Calu3 (cell line): ENCODE measurements at places on chromosomes 2 and 18.

GRCh38 chr18:63325086-63325686 lies 5.6 kb upstream of the BCL2 start:
- no peak for DNase-seq
- H3K4me1 ChIP-seq = peaks cover 12% of the 10 kb centered on the region
- no peaks in the 10 kb centered on the region for H3K27me3 ChIP-seq
- H3K27ac ChIP-seq = no peak overlapping the region
- peaks cover 14% of the 10 kb centered on the region for H3K36me3 ChIP-seq
- H3K4me3 ChIP-seq = no peak overlapping the region

DNA sequence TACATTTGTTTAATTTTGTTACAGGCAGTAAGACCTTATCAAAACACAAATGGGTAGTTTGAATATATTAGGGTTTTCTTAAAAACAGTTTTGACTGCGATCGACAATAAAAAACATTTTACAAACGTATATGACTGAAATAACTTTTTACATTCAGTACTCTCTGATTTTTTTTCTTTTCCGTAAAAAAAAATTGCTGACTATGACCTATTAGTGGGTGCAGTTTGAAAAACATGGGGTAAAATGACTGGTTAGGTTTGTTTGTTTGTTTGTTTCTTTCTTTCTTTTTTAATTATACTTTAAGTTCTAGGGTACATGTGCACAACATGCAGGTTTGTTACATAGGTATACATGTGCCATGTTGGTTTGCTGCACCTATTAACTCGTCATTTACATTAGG lies 36.9 kb downstream of the EPC2 start:
- DNase-seq = no peak
- H3K4me1 ChIP-seq = peaks cover 19% of the 10 kb centered on the region
- no peaks in the 10 kb centered on the region for H3K36me3 ChIP-seq
- H3K4me3 ChIP-seq = no peak overlapping the region
- H3K27me3 ChIP-seq = no peaks in the 10 kb centered on the region

GRCh38 chr2:43333656-43334144 lies 107.3 kb upstream of the ZFP36L2 start:
- no peaks in the 10 kb centered on the region for H3K27me3 ChIP-seq
- H3K27ac ChIP-seq = no peak overlapping the region
- no peak for DNase-seq
- H3K4me3 ChIP-seq = no peak overlapping the region
- no peaks in the 10 kb centered on the region for H3K4me1 ChIP-seq

DNA sequence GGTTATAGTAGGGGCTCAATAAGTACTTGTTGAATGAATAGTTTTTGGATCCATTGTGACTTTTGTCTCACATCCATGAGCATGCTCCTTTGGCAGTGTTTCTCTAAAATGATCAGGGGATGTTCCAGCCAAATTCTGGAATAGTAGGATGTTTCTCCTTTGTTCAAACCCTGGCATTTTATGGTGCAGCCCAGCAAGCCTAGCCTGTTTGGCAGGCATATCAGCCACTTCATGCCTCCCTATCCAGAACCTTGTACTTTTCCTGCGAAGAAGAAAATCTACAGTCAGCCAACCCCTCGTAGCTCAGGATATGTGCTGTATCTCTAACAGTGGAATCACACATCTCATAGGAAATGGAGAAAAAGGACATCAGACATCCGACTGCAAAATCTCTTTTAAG lies 27.1 kb upstream of the RPRD1A start:
- H3K27ac ChIP-seq = no peak overlapping the region
- no peak overlapping the region for H3K4me3 ChIP-seq
- H3K4me1 ChIP-seq = no peaks in the 10 kb centered on the region
- no peaks in the 10 kb centered on the region for H3K36me3 ChIP-seq
- no peak for DNase-seq

- no peaks in the 10 kb centered on the region for H3K27me3 ChIP-seq
- DNase-seq = no peak
- H3K4me3 ChIP-seq = peak overlapping the region; percentile 90
- no peak overlapping the region for H3K27ac ChIP-seq
Observed at GRCh38 chr2:165575044-165575615, 105.6 kb downstream of the CSRNP3 start.

DNA sequence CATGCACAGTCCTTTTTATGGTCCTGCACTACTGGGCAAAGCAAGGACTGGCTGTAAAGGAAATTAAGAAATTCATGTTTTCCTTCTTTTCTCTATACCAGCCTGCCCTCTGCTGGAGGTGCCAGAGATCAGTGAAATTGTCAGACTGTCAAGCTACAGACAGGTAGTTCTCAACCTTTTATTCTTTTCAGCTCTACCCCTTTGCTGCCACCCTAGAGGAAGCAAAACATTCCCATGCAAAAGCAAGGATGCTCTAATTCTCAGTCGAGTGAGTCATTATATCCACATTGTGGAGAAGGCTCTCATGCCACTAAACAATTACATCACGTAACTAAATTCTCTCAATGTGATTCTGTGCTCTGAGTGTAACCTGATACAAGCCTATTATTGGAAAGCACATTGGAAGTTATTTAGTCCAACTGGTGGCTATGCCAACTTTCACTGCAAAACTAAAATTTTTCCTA lies 25.0 kb upstream of the RAPGEF4 start:
- H3K27me3 ChIP-seq = peaks cover 28% of the 10 kb centered on the region
- no peaks in the 10 kb centered on the region for H3K36me3 ChIP-seq
- H3K4me3 ChIP-seq = no peak overlapping the region

- H3K27me3 ChIP-seq = peaks cover 38% of the 10 kb centered on the region
- H3K4me1 ChIP-seq = no peaks in the 10 kb centered on the region
- H3K4me3 ChIP-seq = no peak overlapping the region
- no peak for DNase-seq
- no peak overlapping the region for H3K27ac ChIP-seq
- no peaks in the 10 kb centered on the region for H3K36me3 ChIP-seq
Observed at GRCh38 chr2:179850188-179850587, 11.2 kb downstream of the ZNF385B start.

DNA sequence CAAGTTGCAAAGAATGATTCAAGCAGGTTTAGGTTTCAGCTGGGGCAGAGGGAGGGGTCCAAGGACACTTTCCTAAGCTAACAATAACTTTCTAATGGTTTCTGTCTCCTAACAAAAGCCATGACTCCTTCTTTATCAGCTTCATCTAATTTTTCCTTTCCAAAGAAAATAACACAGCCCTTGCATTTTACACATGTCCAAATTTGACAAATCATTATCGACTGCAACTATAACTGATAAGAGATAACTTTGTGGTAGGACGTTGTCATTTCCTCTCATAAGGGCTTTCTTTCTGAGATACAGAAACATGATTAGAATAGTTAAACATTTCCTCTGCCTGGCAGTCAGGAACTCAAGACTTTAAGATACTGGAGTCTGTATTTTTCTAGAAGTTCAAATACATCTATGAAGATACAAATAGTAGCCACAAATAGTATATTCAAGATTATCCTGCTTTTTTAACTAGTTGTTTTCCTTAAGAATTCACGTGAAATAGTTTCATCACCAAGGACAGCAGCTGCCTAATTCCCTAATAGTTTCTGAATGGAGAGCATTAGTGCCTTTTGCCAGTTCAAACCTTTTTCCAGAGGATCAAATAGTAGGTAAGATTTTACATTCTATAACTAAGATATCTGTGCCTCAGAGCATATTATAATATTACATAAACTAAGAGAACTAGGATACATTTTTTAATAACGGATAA lies 263.2 kb downstream of the EXOC6B start:
- no peak overlapping the region for H3K27ac ChIP-seq
- no peak for DNase-seq
- H3K27me3 ChIP-seq = no peaks in the 10 kb centered on the region
- H3K4me3 ChIP-seq = no peak overlapping the region

GRCh38 chr18:62713651-62714247 lies 1.6 kb upstream of the PHLPP1 start:
- no peak overlapping the region for H3K27ac ChIP-seq
- H3K4me1 ChIP-seq = no peaks in the 10 kb centered on the region
- H3K36me3 ChIP-seq = peaks cover 40% of the 10 kb centered on the region
- H3K27me3 ChIP-seq = no peaks in the 10 kb centered on the region
- no peak overlapping the region for H3K4me3 ChIP-seq
- DNase-seq = no peak

GRCh38 chr18:33466822-33467221 lies 26.3 kb upstream of the CCDC178 start:
- H3K4me3 ChIP-seq = no peak overlapping the region
- DNase-seq = no peak
- H3K27me3 ChIP-seq = peaks cover 34% of the 10 kb centered on the region
- H3K4me1 ChIP-seq = no peaks in the 10 kb centered on the region
- H3K27ac ChIP-seq = no peak overlapping the region
- H3K36me3 ChIP-seq = no peaks in the 10 kb centered on the region

- H3K4me1 ChIP-seq = no peaks in the 10 kb centered on the region
- no peak overlapping the region for H3K4me3 ChIP-seq
- H3K27ac ChIP-seq = no peak overlapping the region
- H3K36me3 ChIP-seq = no peaks in the 10 kb centered on the region
- DNase-seq = no peak
Observed at GRCh38 chr2:233331536-233331935, 22.8 kb upstream of the DGKD start.

GRCh38 chr2:8554296-8554806 lies 127.5 kb upstream of the ID2 start:
- no peak for DNase-seq
- no peak overlapping the region for H3K4me3 ChIP-seq
- H3K27me3 ChIP-seq = no peaks in the 10 kb centered on the region
- no peaks in the 10 kb centered on the region for H3K4me1 ChIP-seq
- peaks cover 9% of the 10 kb centered on the region for H3K36me3 ChIP-seq
- H3K27ac ChIP-seq = no peak overlapping the region

DNA sequence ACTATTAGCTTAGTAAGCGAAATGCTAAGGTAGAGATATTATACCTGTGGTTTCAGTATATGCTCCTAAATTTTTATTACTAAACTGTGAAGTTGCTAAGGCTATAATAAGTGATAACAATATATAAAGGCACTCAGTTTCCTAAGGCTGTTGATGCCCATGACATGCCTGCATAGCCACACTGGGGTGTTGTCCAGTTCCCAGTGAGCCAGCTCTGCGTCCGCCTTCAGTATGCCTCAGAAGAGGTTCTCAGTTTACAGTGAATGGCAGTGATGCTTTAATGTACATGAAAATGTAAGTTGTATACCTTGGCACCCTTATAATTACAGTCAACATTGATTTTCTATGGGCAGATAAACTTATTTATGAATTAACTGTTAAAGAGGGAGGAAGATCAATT lies 7.2 kb downstream of the FHOD3 start:
- H3K4me3 ChIP-seq = no peak overlapping the region
- no peaks in the 10 kb centered on the region for H3K36me3 ChIP-seq
- DNase-seq = no peak
- H3K27me3 ChIP-seq = peaks cover 36% of the 10 kb centered on the region
- peaks cover 15% of the 10 kb centered on the region for H3K4me1 ChIP-seq
- no peak overlapping the region for H3K27ac ChIP-seq

DNA sequence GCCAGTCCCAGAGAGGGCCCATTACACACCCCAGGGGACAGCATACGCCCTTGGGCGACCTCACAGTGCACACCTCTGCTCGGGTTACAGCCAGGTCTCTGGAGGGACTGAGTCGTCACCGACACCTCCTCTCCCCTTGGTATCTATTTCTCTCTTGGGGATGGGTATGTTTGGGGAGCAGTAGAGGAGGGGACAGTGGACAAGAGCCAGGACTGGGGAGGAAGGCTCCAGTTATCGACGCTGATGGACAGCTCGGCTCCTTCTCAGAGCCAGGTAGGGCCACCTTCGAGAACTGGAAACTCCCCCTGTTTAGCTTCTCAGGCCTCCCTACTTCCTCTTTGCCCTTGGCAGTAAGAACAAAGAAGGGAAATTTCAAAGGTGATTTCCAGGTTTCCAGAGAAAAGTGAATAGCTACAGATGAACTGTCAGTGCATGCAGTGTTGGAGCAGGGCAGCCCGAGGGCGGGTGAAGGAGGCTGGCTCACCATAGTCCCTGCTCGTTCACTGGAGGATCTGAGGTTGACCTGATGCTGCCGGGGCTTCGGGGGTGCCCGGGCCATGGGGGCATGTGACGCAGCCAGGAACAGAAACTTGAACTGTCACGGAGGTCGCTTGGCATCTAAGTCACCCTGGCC lies 4.4 kb upstream of the SEMA4C start:
- no peak overlapping the region for H3K4me3 ChIP-seq
- H3K27ac ChIP-seq = no peak overlapping the region
- no peak for DNase-seq

DNA sequence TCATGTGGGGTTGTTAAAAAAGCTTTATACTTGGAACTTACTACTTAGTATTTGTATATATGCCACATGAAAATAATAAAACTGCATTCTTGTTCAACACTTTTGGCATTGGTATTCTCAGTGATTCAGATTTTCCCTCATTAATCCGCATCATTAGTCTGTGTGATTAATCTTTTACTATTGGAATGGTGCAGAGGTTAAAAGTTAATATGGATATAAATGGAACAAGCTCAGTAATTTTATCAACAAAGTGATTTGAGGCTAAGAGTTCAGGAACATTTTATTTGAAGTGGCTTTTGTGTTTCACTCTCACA lies 45.4 kb upstream of the REG3G start:
- H3K36me3 ChIP-seq = no peaks in the 10 kb centered on the region
- no peak for DNase-seq
- H3K4me1 ChIP-seq = no peaks in the 10 kb centered on the region
- no peak overlapping the region for H3K4me3 ChIP-seq
- H3K27ac ChIP-seq = no peak overlapping the region
- H3K27me3 ChIP-seq = no peaks in the 10 kb centered on the region

DNA sequence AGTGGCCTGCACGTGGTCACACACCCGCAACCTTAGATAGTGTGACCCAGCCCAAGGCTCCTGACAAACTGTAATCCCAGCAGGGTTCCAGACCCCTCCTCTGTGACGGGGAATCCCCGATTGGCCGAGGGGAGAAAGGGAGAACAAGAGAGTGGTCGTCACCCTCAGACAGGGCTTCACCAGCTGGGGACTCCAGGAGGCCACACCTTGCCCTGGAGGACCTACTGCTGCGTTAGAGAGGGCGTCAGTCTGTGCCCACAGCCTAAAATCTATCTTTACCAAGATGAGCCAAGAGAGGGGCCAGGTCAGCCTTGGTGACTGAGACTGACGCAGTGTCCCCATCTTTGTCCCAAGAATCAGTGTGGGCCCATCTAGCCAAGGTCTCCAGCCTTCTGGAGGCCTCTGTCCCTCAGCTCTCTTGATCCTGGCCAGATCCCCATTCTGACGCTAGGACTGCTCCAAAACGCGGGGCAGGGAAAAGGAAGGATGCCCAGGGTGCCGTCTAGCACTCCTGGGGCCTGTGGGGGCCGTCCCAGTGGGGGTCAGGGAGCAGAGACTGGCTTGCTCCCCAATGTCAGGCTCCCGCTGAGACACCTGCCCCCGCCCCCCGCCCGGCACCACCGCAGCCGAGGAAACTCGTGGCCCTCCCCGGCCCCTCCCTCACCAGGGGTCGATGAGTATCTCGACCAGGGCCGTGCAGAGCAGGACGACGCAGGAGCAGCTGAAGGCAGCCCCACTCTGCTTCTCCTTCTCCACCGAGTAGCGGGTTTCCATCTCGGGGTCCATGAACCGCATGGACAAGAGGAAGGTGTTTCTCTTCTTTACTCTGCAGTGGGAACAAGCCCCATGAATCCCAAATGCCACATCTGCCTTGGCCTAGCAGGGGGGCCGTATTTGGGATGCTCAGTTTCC lies 40.9 kb downstream of the CENPO start:
- no peak for DNase-seq
- H3K4me3 ChIP-seq = no peak overlapping the region
- H3K36me3 ChIP-seq = peaks cover 25% of the 10 kb centered on the region

GRCh38 chr18:35611518-35611917 lies 30.0 kb downstream of the GALNT1 start:
- no peaks in the 10 kb centered on the region for H3K27me3 ChIP-seq
- peaks cover 29% of the 10 kb centered on the region for H3K4me1 ChIP-seq
- no peak overlapping the region for H3K27ac ChIP-seq
- no peak for DNase-seq
- no peak overlapping the region for H3K4me3 ChIP-seq

- no peaks in the 10 kb centered on the region for H3K4me1 ChIP-seq
- H3K4me3 ChIP-seq = no peak overlapping the region
- H3K27ac ChIP-seq = no peak overlapping the region
- no peaks in the 10 kb centered on the region for H3K27me3 ChIP-seq
Observed at GRCh38 chr2:197927994-197928393, 123.6 kb downstream of the PLCL1 start.
